EL (cell line): ENCODE measurements at places on chromosomes 3 and 15.

- no peak for DNase-seq
These were observed 5.6 kb upstream of the TMEM45A start for GRCh38 chr3:100486808-100487207.

DNA sequence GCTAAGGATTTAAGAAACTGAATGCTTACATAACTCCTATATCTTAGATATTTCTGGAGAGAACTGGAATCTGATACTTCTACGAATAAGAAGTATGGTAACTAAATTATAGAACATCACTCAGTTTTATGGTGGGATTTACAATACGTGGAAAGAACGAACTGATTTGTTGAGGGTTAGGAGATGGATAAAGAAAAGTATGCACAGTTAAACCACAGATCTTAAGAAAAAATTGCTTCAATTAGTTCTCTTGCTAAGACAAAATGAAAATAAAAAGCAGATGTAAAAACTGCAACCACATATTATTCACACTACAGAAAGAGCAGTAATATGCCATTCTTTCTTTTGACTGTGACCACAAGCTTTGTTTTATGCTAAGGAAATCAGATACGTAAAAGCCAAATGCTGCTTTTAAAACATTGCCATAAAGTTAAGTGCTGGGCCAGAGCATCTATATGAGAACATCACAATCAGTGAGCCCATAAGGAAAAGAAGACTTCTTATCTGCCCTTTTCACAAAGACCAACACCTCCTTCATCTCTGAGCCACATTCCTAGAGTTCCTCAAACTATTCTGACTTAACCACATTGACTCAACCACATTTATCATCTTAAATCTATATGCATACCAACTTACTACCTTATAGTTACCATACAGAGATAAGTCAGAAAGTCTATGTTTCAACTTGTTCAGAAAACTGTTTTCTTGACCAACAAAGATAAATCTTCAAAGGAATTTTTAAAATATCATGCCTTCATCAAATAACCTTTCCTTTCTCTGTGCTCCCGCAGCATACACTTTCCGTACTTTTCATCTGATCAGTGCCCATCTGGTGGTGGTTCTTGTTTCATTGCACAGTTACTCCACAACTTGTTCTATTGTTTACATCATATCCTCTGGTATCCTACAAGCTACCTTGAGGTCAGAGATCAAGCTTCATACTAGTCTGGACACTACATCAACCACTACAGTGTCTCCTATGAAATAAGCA lies 61.7 kb downstream of the FSIP1 start:
- peak; percentile 86 for DNase-seq

DNA sequence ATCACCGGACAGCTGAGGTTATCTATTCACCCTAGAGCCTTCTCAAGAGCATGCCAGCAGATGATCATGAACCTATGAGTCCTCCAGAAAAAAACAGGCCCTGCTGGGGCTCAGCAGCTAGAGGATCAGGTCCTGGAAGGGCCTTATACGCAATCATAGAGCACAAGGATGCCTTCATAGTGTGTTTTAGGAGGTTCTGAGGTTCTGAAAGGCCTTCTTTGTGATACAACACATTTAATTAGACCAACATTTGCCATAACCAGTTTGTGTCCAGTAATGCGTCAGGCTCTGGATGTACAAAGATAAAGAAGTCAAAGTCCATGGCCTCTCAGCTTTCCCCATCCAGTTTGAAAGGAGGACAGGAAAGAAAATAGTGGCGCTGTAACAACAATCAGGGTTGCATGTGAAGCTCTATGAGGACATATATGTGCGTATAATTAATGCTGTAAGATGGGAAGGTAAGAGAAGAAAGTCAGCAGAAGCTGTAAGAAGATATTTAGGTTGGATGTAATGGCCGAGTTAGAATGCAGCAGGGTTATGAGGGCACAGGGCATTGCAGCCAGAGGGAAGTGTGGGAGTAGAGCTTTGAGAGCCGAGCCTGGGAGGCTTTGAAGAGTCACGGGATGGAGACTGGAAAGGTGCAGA lies 302.6 kb upstream of the TBL1XR1 start:
- no peak for DNase-seq

- DNase-seq: no peak
These were observed 10.4 kb downstream of the NR1I2 start for GRCh38 chr3:119792270-119792669.

- no peak for DNase-seq
These were observed 18.3 kb downstream of the NOX5 start for GRCh38 chr15:69032703-69033373.

GRCh38 chr3:146739203-146739671 lies 134.1 kb upstream of the PLSCR5 start:
- no peak for DNase-seq

- no peak for DNase-seq
These were observed 354.6 kb downstream of the CNTN6 start for GRCh38 chr3:1447452-1447851.

DNA sequence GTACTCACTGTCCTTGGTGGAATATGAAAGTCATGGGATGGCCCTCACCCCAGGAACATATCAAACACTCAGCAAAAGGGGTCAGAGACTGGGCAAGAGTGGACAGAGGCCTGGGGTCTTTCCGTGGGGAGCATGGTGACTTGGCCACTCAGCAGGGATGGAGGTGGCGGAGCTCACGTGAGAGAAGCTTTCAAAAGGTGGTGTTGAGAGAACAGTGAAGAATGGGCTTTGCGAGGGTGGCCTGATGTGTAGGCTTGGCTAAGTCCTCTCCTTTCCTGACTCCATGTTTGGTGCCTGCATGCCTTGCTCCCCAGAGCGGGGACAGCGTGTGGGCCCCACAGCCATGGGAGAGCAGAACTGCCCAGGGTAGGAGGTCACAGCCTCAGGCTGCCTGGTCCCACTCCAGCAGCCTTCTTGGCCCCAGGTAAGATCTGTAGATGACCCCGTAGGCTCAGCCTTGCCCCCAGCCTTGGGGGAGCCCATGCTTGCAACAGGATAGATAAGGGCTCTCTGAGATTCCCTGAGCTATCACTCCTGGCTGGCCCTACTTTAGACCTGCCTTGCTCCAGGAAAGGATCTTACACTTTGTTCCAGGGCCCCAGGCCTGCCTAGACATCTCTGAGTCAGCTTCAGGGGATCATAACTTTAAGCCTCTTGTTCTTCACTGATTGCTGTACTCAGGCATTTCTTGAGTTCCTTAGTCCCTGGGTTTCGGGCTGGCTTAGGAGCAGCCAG lies 17.0 kb downstream of the RPLP1 start:
- DNase-seq: peak; percentile 25

GRCh38 chr15:34841262-34841725 lies 45.9 kb upstream of the ACTC1 start:
- peak; percentile 22 for DNase-seq

GRCh38 chr3:89116476-89116875 lies 9.1 kb downstream of the EPHA3 start:
- no peak for DNase-seq

DNA sequence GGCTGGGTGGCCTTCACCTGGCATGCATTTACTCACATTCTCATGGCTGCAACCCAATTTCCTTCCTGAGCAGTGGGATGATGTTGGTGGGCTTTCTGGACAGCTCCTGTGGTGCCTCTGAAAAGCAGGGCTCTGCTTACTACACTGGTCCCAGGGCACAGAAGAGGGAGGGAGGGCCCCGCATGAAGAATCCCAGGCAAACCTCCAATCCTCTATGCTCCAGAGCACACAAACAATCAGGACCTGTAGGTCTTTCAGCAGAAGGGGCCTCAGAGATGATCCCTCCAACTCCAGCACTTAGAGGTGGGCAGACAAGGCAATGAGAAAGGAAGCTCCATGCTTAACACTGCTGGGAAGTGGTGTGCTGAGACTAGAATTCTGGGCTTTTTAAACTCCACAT lies 231.7 kb upstream of the ICE2 start:
- no peak for DNase-seq

DNA sequence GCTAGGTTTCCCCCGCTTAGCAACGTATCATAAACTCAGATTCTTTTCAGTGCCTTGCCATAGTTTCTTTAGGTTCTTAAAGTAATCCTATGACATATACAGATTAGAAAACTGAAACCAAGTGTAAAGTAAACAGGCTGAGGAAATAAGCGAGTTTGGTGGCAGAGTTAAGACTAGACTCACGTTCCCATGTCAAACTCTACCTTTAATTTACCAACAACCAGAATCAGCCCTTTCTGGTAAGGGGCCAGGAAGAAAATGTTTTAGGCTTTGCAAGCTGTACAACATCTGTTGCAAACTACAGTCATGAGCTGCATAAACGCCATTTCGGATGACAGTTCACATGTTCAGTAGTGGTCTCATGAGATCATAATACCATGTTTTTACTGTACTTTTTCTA lies 128.0 kb upstream of the PRICKLE2 start:
- DNase-seq: no peak

DNA sequence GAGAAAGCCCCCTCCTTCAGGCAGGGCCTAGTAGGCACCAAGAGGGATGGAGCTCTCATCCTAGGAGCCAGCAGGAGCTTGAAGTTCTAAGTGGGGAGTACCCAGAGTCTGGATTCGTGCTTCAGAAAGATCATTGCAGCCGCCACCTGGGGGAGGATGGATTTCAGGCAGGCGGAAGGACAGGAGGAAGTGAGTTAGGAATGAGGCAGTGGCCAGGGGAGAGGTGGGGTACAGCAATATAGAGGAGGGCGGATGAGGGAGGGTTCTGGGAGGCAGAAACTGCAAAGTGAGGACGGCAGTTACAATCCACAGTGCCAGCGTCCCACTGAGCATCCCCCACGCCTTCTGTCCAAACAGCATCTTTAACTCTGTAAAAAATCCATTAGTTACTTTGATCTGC lies 65.2 kb upstream of the LINGO1 start:
- DNase-seq: no peak

GRCh38 chr3:107249132-107249531 lies 128.1 kb upstream of the CCDC54 start:
- no peak for DNase-seq

- no peak for DNase-seq
These were observed 73.1 kb downstream of the ATP2B2 start for GRCh38 chr3:10432156-10432845.

DNA sequence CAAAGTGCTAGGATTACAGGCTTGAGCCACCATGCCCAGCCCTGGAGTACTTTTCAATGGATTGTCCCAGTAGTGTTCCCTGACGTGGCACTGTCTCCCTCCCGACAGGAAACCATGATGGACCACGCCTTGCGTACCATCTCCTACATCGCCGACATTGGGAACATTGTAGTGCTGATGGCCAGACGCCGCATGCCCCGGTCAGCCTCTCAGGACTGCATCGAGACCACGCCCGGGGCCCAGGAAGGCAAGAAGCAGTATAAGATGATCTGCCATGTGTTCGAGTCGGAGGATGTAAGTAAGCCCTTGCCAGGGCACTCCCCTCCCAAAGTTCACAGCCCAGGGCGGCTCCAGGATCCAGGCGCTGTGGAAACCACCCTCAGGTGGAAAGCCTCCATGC lies 168.1 kb downstream of the NSMCE3 start:
- DNase-seq: no peak

DNA sequence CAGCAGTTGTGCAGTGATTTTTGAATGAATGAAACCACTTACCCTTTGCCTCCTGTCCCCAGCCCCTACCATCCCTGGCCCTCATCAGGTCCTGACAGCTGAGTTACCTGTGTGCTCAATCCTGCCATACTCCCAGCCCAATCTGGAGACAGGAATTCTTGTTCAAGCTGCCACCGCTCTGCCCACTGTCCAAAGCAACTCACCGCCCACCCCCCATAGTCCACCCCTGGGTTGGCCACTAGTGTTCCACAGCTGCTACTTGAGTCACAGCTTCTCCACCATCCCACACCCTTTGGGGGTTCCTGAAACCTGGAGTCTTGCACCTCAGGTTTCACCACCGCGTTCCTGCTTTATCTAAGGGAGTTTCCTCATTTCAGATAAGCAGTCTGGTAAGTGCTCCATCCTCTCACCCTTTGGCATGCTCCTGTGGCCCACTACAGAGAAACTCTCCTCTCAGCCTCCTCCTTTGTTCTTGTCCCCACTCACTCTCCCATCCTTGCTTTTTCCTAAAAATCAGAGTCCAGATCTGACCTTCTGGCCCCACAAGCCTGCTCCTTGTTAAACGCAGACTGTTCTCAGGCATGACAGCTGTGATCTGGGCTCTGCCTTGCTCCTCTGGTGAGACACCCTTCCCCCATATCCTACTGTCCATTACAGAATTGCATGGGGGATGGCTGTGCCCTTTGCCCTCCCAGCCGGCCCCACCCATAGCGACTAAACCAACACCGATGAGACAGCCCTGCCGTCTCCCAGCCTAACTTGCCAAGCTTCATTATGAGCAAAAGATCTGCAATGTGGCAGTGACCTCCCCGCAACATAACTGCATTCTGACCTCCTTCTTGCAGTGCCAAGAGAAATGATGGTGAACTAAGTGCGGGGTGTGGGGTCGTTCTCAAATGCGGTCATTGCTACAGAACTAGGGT lies 50.0 kb downstream of the CYP19A1 start:
- DNase-seq: no peak

DNA sequence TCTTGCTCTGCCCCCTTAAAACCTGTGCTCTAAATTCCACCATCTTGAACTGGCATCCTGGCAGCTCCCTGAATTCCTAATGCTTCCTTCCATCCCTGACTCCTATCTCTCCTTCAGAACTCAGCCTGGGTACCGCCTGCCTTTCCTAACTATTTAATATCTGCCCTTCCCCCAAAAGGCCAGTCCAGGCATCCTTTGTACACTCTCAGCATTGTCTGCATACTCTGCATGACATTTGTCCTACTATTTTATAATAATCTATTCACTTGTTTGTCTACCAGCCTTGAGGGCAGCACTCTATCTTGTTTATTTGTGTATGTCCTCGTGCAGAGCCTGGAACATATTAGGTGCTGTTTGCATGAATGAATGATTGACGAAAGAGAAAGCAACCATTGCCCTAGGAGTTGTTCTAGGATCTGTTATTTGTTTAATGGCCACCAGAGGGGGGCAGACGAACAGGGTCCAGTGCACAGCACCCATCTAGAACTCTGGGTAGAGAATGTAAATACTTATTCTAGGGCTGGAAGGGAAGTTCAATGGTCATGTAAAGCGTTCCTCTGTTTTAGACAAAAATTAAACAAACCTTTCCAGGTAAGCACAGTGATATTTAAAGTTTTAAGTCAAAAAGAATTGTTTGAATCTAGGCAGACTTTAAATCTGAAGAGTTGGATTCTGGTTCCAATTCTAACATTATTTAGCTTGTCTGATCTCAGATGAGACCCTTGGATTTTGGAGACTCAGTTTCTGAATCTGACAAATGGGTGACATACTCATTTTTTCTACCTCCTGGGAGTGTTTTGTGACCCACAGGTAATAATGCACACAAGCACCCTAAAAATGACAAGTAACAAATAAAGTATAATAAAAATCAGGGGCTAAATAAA lies 125.8 kb upstream of the GALNT15 start:
- DNase-seq: peak; percentile 80

GRCh38 chr3:34387826-34388564 lies 589.6 kb downstream of the PDCD6IP start:
- DNase-seq: no peak

- peak; percentile 75 for DNase-seq
These were observed 6.1 kb downstream of the ERICH6 start for GRCh38 chr3:150697646-150698045.
